ENCODE measurements at places on chromosomes 6 and 20.
A peak's percentile ranks its signal among the peaks of the same experiment; 100 is the strongest.

DNA sequence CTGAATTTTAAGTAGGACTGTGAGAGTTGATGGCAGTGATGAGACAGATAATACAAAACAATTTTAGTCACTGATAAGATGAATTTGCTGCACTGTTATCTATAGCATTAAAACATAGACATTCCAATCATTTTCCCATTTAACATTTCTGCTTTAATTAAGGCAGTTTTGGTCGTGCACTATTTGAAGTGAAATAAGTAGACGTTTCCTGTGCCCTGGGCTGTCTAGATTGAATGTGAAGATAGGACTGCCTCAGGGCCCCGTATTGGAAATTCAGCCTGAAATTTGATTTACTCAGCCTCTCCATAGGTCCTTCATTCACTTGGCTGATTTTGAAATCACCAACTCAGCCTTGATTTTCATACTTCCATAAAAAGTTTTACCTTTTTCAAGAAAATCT is 48.3 kb downstream of the ARID1B start:
- no peak for DNase-seq

- no peak for DNase-seq
Measured at GRCh38 chr20:10609276-10609675, 64.5 kb downstream of the JAG1 start.

- no peak for DNase-seq
Measured at GRCh38 chr6:164296411-164296810, 881.9 kb downstream of the QKI start.

DNA sequence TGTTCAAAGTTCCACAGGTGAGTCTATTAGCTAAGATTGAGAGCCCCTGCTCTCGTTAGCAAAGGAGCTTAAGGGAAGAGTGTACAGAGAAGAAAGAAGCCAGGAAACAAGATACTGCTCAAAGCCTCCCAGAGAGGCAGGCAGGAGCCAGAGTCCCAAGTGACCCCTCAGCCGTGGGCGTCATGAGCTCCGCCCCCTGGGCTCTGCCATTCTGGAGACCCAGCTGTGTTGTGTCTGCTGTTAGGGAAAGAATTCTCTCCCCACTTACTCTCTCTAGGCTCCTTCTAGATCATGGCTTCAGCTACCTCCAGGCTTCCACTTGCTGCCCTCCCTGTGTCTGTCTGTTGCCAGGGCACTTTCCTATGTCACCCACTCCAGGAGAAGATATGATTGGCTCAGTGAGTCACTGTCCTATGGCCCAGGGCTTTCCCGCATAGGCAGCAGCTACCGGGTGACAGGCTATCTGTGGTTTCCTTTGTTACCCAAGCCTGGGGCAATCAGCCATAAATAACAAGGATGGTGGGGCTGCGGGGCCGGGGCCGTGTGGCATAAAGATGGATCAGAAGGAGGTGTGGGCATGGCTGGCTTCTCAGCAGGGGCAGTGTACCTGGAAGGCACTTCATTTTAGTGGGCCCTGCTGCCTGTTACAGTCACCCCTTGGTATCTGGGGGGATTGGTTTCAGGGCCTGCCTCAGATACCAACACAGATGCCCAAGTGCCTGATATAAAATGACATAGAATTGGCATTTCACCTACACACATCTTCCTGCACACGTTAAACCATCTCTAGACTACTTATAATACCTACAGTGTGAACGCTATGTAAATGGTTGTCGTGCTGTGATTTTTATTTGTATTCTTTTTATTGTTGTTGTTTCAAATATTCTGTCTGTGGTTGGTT is 118.9 kb downstream of the ARMC2 start:
- peak; percentile 98 for DNase-seq

GRCh38 chr6:158762787-158763433 is 56.3 kb downstream of the EZR start:
- DNase-seq: no peak

GRCh38 chr20:56439771-56440291 is 27.8 kb downstream of the CASS4 start:
- no peak for DNase-seq

DNA sequence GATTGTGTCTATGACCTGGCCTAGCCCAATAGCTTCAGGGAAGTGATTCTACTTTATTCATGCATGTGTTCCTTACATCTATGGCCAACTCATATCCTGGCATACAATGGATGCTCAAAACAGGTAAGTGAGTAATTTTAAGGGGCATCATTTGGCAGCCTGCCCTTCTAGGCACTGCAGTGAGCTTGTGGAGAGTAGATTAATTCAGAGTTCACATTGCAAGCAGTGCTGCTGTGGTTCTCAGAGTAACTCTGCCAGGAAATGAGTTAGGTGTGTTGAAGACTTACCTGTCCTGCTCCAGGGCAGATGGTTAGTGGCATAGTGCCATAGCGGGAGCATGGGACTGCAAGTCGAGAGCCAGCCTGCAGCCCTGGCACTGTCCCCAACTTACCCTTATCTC is 158.0 kb downstream of the SCP2D1 start:
- DNase-seq: no peak

DNA sequence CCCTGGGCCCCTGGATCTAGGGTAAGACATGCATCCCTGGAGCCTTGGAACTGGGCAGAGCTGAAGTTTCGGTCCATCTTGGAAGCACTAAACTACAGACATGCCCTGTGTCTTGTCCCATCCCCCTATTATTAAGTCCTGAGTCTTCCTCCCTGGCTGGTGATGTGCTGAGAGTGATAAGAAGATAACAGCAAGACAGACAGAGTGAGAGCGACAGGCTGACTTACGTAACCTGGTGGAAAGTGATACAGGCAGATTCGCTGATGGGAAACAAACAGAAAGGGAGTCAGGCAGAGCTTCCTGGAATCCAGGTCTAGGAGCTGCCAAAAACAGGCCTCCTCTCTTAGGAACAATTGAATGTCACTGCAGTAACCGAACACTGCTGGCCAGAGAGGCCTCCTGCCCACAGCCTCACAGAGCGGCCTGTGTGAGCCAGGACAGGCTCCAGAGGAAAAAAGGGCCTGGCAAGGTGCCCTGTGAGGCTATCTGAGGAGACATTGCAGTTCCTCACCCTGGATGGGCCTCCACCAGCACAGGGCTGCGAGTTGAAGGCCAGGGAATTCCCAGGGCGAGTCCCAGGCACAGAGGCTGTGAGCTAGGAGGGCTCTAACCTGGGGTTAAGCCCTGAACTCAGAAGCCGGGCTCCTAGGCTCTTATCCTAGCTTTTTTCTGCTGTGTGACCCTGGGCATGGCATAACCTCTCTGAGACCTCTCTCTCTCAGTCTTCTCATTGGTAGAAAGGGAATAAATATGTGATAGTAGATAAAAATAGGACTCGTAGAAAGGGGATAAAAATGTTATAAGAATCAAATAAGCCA is 34.2 kb upstream of the B4GALT5 start:
- DNase-seq: no peak

GRCh38 chr6:145087034-145087433 is 648.3 kb downstream of the EPM2A start:
- no peak for DNase-seq

DNA sequence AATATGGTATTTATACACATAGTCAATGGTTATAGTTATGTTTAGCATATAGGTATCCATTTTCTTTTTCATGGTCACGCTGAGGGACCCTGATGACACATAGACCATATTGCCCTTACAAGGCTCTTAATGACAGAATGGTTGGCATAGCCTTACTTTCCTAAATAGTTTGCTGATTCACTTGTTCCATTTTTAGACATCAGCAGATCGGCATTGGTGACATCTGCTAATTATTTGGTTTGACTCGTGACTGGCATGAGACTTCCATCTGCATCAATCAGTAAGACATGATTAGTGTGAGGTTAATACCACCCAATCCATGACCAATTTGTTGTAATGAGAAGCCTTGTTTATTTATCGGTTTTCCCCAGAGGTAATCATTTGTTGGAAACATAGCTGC is 309.7 kb downstream of the ALDH8A1 start:
- DNase-seq: no peak

GRCh38 chr6:57137350-57137749 is 34.8 kb upstream of the BAG2 start:
- DNase-seq: no peak

DNA sequence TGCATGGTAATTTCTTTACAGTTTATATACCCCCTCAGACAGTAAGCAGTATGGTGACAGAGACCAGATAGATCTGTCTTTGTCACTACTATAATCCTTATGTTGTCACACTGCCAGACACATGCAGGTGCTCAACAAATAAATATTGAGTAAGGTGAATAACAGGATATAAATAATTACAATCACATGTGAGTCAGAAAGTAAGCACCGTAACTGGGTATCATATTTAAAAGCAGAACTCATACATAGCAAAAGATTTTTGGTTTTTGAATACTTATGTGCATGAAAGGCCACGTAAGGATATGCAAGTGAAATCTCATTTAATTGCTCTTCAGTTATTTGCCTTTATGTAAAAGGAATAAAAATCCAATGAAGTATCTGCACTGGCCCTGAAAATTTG is 17.4 kb downstream of the CNBD2 start:
- DNase-seq: no peak

GRCh38 chr20:35870541-35871258 is 83.6 kb downstream of the SCAND1 start:
- no peak for DNase-seq

GRCh38 chr6:113539623-113540022 is 317.5 kb upstream of the MARCKS start:
- no peak for DNase-seq

DNA sequence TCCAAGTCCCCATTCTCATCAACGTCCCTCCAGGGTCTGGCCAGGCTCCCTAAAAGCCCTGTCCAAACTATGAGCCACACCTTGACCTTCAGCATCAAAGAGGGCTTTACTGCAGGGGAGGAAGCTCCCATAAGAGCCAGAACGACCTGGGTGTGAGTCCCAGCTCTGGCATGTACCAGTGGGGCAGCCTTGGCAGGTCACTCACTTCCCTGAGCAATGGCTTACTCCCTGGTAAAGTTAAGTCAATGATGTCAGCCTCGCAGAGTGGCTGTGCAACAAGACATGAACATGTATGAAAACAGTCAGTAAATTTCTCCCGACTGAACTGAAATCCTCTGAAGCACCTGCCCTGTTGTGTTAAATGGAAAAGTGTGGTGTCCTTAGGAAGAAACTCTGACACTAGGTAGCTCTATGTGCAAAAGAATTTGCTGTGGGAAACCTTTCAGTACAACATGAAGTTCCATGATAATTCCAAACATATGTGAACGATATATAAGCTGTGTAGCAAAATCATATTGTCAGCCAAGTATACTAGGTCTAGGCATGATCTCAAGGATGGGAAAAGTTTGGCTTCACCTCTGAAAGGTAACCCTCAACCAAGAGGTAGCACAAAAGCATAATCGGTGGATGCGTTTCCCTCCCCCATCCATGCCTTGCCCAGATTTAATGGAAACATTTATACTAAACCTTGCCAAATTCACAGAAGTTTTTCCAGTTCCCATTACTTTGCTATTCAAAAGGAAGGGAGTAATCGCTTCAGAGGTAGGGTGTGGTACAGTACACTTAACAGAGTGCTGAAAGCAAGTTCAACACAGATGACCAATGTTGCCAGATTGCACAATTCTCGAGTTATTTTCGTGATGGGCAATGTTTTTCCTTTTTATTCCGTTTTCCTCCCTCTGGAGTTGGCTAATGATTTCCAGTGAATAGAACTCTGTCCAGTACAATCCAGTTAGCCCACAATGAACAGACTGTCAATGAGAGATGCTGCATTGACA is 49.0 kb upstream of the RANBP9 start:
- peak; percentile 20 for DNase-seq

- DNase-seq: no peak
Measured at GRCh38 chr6:6820641-6821238, 232.2 kb downstream of the LY86 start.

DNA sequence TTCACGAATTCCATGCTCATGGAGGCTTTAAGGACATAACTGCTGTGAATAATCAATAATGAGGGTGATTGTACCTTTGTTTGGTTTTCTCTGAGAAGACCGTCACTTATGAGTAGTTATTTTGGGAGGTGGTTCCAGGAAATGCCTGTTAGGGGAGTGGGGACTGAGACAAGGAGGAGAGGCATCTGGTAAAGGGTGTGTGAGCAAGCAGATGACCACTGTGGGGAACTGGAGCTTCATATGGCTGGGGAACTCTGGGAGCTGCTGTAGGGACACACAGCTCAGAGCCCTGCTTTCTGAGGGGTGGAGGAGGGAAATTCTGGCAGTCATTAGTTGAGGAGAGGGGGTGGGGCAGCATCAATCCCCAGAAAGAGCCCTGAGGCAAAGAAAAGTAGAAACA is 71.3 kb upstream of the TINAG start:
- no peak for DNase-seq

GRCh38 chr6:42710316-42710715 is 12.1 kb downstream of the PRPH2 start:
- DNase-seq: no peak

- DNase-seq: no peak
Measured at GRCh38 chr6:152981989-152982903, 595 bp downstream of the FBXO5 start.

DNA sequence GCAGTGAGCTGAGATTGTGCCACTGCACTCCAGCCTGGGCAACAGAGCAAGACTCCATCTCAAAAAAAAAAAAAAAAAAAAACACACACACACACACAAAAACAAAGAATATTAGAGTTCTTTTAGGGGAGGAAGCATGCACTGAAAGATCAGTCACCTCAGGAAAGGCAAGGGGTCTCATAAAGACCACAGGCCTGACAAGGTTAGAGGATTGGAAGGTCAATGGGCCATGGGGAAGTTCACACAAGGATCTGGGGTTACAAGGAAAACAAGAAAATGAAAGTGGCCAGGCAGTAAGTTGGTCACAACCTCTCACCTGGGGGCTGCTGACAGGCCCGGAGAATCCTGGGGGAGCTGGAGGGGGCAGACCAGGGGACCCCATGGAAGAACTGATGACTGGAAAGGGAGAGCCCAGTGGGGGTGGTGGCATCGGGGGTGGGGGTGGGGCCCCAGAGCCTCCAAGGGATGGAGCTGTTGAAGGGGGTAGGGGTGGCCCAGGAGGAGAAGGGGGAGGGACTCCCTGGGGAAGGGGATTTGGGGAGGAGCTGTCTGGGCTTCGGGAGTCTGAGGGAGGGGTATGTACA is 1.5 kb downstream of the RXRB start:
- no peak for DNase-seq

DNA sequence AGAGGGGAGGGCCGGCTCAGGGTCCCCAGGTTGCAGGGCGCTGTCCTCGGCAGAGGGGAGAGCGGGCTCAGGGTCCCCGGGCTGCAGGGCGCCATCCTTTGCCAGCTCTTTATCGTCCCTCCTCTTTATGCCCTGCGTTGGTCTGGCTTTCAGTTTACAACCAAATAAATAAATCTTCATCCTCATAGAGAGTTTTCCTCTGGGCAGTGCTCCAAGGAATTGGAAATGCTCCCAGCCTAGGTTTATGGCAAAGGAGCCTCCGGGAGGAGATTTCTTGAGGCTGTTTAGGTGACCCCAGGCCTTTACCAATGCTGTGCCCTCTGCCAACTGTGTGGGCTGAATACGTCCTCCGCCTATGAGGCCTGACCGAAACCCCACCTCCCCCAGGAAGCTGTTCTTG is 60.2 kb downstream of the CHMP4B start:
- DNase-seq: no peak

DNA sequence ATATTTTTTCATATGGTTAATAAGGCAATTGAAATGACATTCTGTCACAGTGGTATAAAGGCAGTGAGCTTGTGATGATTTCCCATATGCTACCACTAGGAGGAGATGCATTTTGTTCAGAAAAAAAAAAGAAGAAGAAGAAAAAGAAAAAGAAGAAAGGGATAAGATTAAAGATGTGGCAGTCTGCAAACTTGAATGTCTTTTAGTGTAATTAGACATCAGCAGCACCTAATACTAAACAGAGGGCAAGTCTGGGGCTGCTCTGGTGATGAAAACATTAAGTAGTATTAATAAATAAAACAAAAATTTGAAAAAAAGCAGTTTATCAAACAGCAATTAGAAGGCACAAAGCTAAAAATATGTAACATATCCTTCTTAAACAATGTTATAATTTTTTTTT is 95.4 kb upstream of the DEFB112 start:
- no peak for DNase-seq

- no peak for DNase-seq
Measured at GRCh38 chr20:21804802-21805201, 99.3 kb downstream of the PAX1 start.
